Hepatic stellate cell (primary cell): ENCODE measurements at places on chromosomes 11 and 22.

DNA sequence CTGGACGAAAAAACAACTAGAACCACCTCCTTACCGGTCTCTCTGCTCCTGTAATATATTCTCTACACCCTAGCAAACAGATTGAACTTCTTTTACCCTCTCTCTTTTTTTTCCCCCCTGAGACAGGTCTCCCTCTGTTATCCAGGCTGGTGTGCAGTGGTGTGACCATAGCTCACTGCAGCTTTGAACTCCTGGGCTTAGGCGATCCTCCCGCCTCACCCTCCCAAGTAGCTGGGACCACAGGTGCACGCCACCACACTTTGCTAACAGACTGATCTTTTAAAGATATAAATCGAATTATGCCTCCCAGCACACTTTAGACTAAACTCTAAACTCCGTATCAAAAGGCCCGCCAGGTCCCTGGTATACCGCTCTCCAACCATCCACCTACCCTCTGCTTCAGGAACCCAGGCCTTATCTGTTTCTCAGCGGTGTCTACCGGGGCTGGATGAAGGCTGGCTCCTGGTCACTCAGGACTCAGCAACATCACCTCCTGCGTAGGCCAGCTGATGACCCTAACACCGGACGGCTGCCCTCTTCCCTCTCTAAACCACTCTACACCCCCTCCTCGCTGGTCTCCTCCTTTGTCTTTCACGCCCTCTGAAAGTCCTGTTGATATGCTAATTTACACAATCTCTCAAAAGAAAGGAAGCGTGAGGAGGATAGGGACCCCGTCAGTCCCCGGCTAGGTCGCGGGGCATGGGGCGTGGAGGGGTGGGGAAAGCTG is 745 bp downstream of the C22orf39 start:
- peak; percentile 27 for DNase-seq

DNA sequence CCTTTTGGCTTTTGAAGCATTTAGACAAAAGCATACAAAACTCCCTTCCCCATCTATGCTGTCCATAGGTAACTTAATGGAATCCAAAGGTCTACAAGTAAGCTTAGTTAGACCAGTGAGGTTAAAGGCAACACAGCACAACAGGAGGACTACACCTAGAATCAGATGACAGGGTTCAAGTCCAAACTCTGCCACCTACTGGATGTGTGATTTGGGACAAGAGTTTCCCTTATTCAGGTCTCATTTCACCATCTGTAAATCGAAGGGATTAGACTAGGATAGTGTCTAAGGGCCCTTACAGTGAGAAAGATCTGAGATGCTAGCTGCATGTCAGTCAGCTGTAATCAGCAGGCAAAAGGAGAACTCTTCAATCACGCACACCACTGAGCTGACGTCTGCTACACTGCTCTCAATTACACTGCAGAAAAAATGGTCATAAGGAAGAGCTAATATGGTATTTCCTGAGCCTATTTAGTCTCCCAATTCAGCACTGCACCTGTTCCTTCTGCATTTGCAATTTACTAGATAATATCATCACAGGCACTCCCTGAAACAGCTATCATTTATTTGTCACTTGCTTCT is 82.2 kb downstream of the SERGEF start:
- DNase-seq = no peak

DNA sequence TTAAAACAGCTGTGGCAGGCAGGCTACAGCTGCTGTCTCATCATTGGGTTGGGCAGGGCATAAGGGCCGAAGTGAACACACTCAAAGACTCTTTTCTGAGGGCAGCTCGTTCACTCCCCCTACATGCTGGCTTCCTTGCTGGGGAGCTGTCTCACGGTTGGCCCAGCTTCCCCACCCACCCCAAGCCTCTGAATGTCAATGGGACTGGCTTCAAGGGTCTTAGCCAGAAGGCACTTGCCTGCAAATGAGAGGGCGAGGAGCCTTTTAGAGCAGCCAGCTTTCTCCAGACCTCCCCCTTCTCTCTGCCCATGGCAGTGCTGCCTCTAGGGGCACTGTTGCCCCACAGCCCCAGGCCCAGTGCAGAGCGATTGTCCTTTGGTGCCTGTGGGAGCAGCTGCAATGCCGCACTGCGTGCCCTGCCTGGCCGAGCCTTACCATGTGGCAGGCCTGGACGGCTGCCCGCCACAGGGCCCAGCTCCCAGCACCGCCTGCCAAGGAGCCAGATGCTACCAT is 94.7 kb upstream of the RASSF10 start:
- peak; percentile 32 for DNase-seq

- DNase-seq = no peak
Observed at GRCh38 chr22:29150701-29151100, 55.0 kb upstream of the EMID1 start.

- peak; percentile 92 for DNase-seq
Observed at GRCh38 chr22:17969701-17970113, 54.7 kb downstream of the MICAL3 start.

DNA sequence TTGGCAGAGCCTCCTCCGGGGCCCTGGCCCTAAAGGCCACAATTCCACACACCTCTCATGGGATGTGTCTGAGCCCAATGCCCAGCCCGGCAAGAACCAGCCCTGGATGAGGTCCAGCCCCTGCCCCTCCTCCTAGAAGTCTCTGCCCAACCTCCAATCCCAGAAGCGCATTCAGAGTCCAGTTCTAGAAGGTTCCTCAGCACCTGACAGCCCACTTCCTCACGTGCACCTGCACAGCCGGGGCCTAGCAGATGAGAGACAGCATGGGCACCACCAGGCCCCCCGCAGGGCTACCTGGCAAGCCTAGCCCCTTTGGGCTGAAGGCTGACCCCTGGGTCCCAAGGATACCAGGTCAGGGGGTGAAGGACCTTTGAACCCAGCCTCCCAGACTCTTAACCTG is 11.5 kb upstream of the CDKN1C start:
- DNase-seq = no peak

DNA sequence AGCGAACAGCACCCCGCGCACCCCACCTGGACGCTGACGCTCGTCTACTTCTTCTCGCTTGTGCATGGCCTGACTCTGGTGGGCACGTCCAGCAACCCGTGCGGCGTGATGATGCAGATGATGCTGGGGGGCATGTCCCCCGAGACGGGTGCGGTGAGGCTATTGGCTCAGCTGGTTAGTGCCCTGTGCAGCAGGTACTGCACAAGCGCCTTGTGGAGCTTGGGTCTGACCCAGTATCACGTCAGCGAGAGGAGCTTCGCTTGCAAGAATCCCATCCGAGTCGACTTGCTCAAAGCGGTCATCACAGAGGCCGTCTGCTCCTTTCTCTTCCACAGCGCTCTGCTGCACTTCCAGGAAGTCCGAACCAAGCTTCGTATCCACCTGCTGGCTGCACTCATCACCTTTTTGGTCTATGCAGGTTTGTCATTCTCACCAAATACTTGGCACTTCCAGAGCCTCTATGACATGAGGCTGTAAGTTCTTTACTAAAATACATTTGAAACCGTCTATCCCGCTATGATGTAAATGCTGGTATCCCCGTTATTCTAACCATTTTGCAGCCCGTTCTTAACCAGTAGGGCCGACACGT is 535 bp downstream of the AQP11 start:
- DNase-seq = peak; percentile 31

DNA sequence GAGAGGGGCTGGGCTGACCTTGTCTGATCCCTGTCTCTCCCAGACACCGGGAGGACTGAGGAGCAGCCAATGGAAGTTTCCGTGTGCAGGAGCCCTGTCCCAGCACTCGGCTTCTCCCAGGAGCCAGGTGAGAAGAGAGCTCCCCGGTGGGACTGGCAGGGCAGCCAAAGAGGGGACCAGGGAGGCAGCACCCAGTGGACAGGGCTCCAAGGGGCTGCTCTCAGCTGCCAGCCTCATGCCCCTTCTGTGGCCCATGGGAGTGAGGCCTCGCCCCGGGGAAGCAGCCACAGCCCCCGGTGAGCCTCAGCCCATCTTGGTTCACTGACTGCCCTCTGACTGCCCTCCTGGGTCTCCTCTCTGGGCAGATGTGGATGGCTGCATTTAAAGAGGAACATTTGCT is 6.8 kb downstream of the SCO2 start:
- DNase-seq = no peak

DNA sequence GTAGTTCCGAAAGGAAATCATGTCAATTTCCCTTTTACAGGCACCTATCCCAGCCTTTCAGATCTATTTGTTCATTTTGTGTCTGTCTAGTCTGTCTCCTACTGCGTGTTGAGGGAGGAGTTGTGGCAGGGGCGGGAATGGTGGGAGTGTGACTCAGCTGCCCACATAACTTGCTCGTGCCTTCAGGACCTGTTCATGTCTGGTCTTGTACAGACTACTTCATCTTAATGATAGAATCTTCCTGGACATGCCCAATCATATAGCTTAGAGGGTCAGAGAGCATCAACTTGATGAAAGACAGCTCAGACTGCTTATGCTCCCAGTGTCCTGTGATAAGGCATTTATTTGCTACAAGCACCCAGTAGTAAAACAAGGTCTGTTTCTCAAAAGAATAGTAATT is 61.0 kb upstream of the BIRC3 start:
- DNase-seq = peak; percentile 47

DNA sequence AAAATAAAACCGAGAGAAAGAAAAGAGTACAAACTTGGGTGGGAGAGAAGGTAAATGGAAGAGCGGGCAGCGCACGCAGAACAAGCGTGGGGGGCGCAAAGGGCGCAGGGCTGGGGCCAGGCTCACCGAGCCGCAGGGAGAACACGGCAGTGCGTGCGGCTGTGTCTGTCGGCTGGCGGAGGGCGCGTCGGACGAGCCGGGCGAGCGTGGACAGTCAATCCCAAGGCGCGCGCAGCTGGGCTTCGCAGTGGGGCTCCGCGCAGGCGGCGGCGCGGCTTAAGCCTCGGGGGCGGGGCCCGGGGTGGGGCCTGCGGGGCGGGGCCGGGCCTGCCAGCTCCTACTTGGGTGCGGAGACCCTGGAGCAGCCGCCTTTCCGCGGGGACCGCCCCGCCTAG is at the start of gene UCP2:
Gene UCP2, minus strand, starts transcription at position 249 of the 395 bp plus-strand sequence. CDS start 4,465 bp downstream, outside the sequence.
- peak; percentile 90 for DNase-seq

- no peak for DNase-seq
Observed at GRCh38 chr11:122122179-122122578, 6.2 kb upstream of the BLID start.

DNA sequence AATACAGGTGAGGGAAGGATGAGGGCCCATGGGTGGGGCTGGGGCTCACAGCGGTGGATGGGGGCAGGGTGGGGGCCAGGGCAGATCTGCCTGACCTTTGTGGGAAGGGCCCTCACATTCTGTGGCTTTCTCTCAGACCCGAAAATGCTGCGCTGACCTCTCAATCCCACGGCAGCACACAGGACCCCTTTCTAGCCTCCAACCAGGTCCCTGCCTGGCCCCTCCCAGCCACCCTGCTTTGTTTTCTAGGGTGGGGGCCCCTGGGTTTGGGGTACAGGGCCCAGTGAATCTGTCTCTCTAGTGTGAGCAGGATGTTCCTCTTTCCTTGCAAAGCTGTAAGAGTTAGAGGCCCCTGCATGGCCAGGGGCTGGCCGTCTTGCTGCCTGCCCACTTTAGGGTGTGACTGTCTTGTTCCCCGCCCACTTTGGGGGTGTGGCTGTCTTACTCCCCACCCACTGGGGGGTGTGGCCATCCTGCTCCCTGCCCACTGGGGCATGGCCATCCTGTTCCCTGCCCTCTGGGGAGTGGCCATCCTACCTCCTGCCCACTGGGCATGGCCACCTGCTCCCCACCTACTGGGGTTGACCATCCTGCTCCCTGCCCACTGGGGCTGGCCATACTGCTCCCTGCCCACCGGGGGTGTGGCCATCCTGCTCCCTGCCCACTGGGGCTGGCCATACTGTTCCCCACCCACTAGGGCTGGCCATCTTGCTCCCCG is 11.5 kb downstream of the PARVG start:
- no peak for DNase-seq

DNA sequence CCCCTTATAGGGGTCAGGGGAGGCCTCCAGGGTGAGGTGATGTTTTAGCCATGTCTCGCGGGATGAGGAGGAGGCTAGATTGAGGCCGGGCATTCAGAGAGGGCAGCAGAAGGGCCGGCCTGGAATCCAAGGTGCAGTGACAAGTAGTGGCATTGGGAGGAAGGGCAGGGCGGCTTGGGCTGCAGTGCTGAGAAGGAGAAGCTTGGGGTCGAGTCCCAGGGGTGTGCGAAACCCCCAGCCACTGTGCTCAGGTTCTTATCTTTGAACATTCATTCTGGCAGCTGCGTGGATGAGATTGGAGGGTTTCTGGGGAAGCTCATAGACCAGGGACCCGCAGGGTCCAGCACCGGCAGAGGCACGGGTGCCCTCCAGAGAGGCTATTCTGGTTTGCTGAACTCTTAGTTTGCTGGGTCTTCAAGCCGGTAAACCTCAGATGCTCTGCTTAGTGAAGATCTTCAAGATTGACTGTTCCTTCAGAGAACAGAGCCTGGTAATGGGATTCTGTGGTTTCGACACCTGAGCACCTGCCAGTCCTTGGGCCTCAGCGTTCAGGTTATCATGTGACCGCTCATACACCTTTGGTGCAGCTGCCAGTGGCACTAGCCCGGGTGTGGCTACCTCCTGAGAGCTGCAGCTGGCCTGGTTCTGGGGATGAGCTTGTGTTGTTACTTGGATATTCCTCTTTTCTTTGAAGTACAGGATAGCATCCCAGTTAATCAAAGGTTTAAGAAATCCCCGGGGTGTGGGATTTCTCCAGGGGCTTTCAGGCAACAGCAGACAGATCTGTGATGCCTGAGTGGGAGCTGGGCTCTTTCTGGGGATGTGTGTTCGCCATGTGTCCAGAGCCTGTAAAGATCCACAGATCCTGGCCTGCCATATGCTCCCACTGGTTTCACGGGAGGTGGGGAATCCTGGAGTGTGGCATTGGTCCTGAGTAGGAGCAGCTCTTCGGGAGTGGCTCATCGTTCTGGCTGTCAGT is 152.8 kb downstream of the TBC1D22A start:
- DNase-seq = no peak

GRCh38 chr11:132205006-132205405 is 834.6 kb downstream of the NTM start:
- no peak for DNase-seq

DNA sequence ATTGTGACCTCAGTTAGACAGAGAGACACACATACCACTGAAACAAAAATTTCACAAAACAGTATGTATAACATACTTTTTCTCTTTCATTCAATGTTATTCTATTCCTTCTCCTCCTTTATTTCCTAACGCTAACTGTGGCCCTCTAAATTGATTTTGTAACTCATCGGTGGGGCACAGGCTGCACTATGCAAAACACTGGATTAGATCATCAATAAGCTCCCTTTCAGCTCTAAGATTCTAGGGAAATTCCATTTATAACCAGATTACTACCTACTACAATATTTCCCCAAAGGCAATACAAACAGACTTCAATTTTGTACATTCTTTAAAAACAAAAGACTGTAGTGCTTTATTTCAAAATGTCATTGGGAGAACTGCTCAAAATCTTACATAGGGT is 6.1 kb downstream of the FJX1 start:
- no peak for DNase-seq

DNA sequence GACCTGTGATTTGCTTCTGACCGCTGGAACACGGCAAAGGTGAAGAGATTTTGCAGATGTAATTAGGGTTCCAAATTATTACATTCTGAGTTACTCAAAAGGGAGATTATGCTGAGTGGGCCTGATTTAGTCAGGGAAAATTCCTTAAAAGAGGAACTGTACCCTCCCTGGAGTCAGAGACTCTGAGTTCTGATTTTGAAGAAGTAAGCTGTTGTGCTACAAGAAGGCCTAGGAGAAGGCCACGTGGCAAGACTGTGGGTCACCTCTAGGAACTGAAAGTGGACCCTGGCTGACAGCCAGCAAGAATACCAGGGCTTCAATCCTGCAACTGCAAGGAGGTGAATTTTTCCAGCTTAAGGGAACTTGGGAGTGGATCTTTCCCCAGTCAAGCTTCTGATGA is 45.3 kb downstream of the CHRDL2 start:
- DNase-seq = no peak

GRCh38 chr22:40310768-40311120 is 35.6 kb upstream of the ADSL start:
- DNase-seq = no peak
